ENCODE measurements at places on chromosomes 12 and 14.

- DNase-seq, result no peak
These were observed 8.0 kb downstream of the LRRC74A start for GRCh38 chr14:76834241-76834661.

DNA sequence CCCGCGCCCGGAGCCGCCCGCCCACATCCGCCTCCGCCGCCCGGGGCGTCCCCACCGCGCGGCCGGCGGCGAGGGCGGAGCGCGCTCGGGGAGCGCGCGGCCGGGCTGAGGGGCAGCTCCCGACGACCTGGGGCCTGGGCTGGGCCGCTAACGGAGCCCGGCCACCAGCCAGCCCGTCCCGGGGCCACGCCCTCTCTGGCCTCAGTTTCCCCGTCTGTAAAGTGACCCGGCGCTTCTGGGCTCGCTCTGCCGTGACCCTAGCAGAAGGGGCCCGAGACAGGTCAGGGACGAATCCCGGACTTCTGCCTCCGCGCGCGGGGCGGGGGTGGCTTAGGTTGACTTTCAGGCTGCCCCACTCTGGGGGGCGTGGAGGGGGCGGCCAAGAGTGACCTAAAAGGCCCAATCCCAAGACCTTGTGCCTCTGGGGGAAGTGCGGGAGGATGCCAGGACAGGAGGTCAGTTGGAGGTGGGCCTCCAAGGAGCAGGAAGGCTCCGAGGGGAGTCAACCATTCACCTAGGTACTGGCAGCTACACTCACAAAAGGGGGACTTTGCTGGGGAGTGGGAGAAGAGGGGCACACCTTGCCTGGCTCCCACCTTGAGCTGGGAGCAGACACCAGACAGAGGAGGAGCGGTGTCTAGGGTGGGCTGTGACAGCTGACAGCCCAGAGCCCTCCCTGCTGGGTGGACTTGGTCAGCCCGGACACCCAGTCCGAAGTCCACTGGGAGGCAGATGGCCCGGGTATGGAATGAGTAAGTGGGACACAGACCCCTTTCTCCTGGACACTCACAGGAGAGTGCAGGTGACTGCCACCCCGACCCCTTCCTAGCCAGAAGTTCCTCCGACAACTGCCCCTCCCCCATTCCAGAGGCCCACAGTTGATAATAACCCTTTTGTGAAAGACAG lies 486 bp upstream of the AKT1 start:
- no peak for DNase-seq

- DNase-seq, result no peak
These were observed 36.6 kb downstream of the MNAT1 start for GRCh38 chr14:60771117-60771516.

- DNase-seq, result no peak
These were observed 54.7 kb downstream of the CPSF2 start for GRCh38 chr14:92176476-92176875.

DNA sequence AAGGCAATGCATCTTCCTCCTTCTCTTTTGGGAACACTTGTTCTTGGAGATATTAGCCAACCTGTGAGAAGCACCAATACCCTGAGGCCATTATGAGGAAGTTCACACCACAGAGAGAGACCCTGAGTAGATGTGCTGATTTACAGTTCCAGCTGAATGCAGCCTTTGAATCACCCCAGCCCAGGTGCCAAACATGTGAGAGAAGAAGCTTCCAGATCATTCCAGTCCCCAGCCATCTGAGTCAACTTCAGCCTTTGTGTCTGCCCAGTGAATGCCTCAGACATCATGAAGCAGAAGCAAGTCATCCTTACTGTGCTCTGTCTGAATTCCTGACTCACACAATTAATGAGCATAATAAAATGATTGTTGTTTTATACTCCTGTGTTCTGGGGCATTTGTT lies 25.1 kb downstream of the C12orf42 start:
- no peak for DNase-seq

- no peak for DNase-seq
These were observed 18.0 kb upstream of the IFNG start for GRCh38 chr12:68177562-68177961.

- no peak for DNase-seq
These were observed 1068.6 kb downstream of the BCL11B start for GRCh38 chr14:98203421-98203820.

DNA sequence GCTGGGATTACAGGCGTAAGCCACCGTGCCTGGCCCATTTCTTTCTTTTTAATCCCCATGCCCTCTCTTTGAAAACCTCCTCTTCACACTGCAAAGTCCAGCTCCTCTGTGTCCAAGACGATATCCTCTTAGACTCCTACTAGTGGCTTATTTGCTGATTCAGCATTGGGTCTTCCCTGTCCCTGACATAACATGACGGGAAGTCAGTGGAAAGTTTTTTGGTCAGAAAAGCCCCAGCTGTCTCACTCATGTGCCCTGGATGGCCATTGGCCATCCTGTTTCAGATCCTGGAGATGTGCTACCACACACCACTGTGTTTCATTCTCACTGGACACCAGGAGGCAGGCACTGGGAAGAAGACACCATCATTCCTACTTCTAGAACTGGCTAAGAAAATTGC lies 102.6 kb upstream of the MED13L start:
- no peak for DNase-seq

GRCh38 chr12:47888153-47888819 lies 16.5 kb downstream of the VDR start:
- no peak for DNase-seq

- no peak for DNase-seq
These were observed 61.6 kb downstream of the RIN3 start for GRCh38 chr14:92575061-92575747.

- no peak for DNase-seq
These were observed 72.8 kb downstream of the ANKS1B start for GRCh38 chr12:99911967-99912366.

DNA sequence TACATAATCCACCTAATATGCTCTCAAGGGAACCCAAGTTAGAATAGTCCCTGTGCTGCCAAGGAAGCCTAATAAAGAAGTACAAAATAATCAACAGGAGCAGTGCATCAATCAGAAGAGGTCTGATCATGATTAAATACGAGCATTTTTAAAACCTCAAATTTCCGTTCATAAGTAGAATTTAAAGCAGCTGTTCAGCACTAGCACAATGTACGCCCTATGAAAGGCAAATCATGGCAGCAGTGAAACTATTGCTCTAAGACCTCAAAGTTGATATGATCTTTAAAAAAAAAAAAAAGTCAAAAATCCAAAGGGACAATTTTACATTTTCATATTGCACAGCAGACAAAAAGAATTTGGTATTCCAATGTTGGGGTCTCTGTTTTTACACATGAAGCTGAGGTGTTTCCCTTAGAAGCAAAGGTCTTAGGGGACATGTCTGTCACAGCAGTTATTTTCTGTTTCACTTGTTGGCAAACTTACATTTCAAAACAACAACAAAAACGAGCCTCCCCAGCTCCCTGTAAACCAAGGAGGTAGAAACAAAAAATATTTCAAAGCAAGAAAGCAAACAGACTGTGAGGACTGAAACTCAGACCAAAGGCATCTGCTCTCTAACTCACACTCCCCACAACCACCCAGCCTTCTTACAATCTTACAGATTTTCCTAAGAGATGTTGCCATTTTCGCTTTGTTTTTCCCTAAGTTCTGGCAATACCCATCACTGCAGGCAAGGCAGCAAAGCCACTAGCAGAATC lies 28.2 kb downstream of the SOX5 start:
- no peak for DNase-seq

DNA sequence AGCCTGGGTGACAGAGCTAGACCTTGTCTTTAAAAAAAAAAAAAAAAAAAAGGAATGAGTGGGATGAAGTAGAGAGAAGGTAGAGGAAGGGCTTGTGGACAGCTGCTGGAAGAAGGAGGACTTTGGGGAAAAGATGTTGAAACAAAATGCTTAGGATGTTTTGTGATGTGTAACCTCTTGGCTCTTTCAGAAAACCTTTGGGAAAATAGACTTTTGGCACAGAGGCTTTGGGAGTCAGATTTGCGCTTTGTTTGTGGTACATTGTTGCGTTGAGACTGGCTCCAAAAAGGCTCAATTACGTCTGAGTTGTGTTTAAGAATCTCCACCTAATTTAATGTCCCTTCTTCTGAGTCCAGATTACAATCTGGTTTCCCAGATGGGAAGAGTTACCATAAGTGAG lies 32.9 kb upstream of the SPTLC2 start:
- DNase-seq, result no peak

Measured in forelimb muscle (tissue), 1 donor.